ENCODE measurements at places on chromosomes 3 and 15.
A peak's percentile ranks its signal among the peaks of the same experiment; 100 is the strongest.

- DNase-seq, result no peak
These were observed 14.4 kb upstream of the TMC3 start for GRCh38 chr15:81388436-81388770.

DNA sequence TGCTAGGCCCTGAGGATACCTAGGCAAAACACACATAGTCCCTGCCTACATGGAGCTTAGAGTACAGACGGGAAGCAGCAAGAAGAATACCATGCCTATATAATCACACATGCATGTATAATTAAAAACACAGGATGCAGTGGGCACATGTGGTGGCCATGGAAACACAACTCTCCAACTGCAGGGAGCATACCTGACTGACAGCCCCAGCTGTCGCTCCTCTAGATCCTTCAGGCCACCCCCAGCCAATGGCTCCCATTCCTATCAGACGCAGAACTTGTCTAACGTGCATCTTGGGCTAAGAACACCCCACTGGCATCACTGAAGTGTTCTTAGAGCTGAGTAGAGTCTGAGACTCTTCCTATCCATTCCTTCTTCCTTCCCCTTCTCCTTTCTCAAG lies 125.5 kb upstream of the FRMD4B start:
- no peak for DNase-seq

DNA sequence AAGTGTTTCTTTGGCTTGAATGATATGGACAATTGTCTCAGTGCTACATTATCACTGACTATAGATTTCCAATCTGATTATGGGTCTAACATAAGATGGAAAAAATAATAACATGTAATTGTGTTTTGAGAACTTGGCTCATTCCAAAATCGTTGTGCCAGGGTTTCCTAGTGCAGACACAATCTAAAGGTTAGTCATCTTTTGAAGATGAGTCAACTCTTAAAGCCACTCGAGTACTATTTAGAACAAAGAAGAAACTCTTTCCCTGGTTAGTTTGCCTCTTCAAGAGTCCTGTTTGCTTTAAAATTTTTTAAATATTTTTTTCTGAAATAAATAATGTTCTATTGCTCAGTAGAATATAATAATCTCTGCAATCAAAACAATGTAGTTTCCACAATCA lies 301.0 kb downstream of the CADM2 start:
- no peak for DNase-seq

GRCh38 chr3:181713676-181714612 lies 2.2 kb downstream of the SOX2 start:
- DNase-seq, result no peak

DNA sequence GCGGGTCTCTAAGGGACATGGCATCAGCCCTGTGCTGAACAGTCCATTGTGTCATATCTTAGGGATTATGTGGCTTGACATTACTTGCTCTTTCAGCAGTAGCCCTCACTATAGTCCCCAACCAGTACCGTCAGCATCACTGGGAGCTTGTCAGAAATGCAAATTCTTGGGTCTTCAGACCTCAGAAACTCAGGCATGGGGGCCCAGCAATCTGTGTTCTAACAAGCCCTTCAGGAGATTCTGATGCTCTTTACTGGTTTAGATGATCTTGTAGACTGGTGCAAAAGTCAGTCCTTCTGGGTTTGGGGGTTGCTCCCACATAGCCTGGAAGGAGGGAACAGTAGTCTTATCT lies 39.0 kb upstream of the TRAK1 start:
- DNase-seq, result no peak

DNA sequence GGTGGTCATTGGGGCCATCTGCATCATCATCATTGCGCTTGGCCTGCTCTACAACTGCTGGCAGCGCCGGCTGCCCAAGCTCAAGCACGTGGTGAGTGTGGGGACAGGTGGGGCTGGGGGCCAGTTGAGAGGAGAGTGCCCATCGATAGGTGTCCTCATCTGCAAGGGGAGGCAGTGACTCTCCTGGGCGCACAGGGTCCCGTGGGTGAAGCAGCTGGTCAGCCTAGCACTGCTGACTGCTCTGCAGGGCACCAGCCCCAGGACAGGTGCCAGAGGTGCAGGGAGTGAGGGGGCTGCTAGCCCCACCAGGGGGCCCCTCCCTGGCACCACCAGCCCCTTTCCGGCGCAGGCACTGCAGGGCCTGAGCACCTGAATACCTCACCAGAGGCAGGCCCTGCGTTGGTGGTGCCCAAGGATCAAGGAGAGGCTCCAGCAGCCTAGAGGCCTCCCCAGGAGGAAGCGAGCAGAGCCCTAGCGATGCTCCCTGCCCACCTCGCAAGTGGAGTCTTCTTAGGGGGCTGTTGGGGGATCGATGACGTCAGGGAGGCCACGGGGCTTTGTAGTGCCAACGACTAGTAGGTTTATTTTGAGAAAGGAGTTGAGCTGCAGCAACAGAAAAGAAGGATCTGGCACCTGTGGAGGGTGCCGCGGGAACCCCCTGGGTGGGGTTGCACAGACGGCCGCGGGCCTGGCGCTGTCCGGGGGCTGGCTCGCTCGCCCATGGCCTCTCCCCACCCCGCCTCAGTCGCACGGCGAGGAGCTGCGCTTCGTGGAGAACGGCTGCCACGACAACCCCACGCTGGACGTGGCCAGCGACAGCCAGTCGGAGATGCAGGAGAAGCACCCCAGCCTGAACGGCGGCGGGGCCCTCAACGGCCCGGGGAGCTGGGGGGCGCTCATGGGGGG lies 976 bp upstream of the ABTB1 start:
- DNase-seq, result no peak

DNA sequence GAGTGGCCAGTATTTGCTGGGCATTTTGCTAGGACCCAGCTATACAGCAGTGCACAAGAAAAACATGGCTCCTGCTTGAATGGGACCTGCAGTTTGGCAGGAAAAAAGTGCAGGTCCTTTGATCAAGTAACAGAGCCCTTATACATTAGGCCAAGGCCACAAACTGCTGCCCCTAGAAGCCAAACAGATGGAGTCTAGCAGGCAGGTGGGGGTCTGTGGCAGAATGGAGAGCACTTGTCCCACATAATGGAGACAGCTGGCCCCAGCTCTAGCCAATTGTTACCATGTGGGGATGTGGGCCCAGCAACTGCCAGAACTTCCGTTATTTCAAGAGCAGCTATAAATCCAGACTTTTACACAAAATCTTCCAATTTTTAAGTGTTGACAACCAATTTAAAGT lies 79.3 kb downstream of the SHQ1 start:
- DNase-seq, result peak; percentile 54

DNA sequence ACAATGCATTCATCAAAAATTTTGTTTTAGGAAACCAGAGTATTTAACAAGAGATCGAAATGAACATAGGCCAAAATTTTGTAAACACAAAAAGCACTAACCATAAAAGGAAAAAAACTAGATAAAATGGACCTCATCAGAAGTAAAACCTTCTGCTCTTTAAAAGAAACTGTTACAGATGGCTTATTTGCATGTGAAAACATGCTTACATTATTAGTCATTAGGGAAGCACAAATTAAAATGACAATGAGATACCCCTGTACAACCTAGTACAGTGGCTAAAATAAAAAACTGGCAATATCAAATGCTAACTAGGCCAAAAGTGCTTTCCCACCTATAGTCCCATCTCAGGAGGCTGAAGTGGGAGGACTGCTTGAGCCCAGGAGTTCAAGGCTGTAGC lies 19.3 kb downstream of the UBR1 start:
- no peak for DNase-seq

- no peak for DNase-seq
These were observed 40.0 kb upstream of the HES1 start for GRCh38 chr3:194095902-194096301.

- DNase-seq, result no peak
These were observed 184.3 kb downstream of the UBE2E2 start for GRCh38 chr3:23387286-23387918.

DNA sequence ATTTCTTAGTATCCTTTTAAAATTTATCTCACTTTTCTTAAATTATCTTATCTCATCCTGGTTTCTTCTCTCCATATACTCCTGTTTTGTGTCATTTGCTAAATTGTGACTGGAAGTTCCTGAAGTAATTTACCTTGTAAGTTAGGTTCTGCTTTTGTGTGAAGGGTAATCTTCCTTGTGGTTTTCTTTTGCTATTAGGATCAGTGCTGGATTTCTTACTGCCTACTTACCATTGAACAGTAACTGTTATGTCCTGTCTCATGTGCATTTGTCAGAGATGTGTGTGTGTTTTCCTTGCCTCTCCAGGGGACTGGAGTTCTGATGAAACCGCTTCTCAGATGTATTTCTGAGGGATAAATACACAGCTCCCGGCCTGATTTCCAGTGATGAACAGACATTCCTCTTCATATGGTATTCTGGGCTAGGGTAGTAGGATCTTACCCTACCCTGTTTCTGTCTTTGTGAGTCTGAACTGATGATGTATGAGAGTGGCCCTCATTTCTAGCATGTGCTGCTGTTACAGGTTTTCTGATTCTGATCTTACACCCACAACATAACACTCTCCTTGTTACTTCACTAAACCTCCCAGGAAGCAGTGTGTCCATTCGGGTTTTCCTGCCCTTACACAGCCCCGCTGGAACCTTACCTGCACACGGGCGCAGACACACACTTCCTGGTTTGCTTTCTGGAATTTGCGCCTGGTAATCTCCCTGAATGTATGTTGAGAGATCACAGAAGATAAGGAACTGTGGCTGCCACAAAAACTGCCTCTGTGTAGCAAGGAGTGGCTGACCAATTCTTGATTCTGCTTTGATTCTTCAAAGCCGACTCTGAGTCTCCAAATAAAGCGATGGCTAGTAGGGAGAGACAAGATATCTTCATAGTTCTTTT lies 14.7 kb downstream of the PAK2 start:
- DNase-seq, result no peak

DNA sequence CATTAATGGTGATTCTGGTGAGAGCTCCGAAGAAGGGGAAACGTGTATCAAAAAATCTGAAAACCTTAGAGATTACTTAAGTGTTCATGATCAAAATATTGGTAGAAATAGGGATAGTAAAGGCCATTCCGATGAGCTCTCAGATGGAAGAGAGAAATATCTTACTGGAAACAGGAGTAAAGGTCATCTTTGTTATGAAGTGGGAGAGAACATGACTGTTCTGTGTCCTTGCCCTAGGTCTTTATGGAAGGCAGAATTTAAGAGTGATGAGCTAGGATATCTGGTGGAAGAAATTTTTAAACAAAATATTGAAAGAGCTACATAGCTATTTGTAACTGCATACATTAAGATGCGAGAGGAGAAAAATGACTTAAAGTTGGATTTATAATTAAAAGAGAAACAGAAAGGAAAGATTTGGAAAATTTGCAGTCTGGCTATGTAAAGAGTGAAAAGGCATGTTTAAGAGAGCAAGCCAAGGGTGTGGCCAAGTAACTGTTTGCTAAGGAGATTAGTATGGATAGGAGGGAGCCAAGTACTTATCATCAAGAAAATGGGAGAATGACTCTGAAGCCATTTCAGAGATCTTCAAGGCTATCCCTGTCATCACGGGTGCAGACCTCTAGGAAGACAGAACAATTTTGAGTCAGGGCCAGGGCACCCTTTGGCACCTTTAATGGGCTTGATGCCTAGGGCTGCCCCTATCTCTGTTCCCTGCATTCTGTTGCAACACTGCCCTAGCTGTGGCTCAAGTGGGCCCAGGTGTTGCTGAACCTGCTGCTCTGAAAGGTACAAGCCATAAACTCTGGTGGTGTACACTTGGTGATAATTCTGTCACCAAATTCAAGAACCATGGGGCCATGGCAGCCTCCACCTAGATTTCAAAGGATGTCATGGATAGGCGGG lies 27.3 kb downstream of the SLMAP start:
- no peak for DNase-seq

GRCh38 chr15:92020804-92021203 lies 167.3 kb downstream of the SLCO3A1 start:
- DNase-seq, result no peak

GRCh38 chr15:25838191-25838870 lies 24.8 kb downstream of the ATP10A start:
- no peak for DNase-seq

GRCh38 chr3:193640728-193641439 lies 47.9 kb downstream of the OPA1 start:
- no peak for DNase-seq

DNA sequence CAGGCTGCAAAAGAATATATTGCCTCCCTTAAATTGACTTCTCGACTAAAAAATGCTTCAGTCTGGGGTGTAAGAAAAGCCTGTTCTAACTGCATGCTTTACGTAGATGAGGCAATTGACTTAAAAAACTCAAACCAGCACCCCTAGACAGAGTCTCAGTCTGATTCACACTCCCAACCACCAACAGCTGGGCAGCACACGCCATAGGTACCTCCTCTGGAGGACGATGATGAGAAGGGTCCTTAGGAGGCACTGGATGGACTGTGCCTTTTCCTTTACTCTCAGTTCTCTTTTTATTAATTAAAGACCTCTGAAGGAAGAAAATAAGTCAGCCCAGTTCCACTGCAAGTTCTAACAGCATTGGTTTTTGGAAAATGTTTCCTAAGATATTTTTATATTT lies 175.0 kb downstream of the PDZRN3 start:
- DNase-seq, result no peak

GRCh38 chr15:58346361-58346760 lies 85.4 kb upstream of the LIPC start:
- DNase-seq, result no peak

- no peak for DNase-seq
These were observed 55.5 kb downstream of the BSN start for GRCh38 chr3:49609815-49610214.

DNA sequence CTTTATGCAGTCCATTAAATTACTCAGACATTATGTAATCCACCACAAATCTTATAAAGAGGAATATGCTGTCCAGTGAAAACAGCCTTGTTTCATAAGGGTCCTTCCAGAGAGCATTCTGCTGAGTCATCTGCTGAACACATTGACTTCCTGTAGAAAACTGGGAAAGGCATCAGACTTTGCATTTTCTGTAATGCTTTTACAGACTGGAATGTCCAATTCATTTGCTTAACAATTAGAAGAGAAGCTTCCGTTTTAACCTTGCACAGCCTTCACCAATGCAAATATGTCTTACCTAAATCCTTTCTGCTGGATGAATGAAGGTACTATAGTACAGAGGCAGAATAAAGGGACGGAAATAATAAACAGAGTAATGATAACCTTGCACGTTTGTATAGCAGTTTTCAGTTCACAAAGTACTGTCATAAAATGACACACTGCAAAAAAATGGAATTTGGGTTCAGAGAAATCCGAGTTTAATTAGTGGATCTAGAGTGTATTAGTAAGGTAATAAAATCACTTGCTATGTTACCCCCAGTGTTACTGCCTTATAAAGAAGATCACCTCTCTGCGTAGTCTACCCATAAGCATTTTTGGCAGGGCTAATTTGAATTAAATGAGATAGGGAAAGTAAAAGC lies 301.5 kb downstream of the PYDC2 start:
- no peak for DNase-seq

GRCh38 chr3:39668420-39668819 lies 141.0 kb upstream of the MYRIP start:
- peak; percentile 21 for DNase-seq

GRCh38 chr15:100761290-100761935 lies 118.2 kb upstream of the ALDH1A3 start:
- DNase-seq, result no peak

DNA sequence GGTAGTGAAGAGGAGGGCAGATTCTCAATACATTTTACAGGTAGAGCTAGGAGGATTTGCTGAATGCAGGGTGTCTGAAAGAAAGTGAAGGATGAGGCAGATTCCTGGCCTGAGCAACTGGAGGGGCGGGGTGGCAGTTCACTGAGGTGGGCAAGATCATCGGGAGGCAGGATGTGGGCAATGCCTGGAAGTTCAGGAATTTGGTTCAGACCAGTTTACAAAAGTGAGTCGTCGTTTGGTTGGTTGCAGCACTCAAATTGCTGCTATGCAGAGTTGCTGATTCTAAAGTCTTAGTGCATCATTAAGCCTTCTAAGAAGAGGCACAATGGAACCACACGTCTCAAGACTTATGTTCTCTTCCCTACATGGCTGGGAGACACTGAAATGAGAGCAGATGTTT lies 134.0 kb downstream of the MFSD1 start:
- no peak for DNase-seq

GRCh38 chr3:9129365-9129764 lies 120.1 kb downstream of the SRGAP3 start:
- no peak for DNase-seq
